ENCODE measurements at places on chromosomes 6 and 20.

GRCh38 chr6:138849791-138850190, 53.9 kb downstream of the ECT2L start:
- ATAC-seq: no peak

- ATAC-seq: no peak
Observed at GRCh38 chr6:112372226-112372806, 25.2 kb downstream of the RFPL4B start.

DNA sequence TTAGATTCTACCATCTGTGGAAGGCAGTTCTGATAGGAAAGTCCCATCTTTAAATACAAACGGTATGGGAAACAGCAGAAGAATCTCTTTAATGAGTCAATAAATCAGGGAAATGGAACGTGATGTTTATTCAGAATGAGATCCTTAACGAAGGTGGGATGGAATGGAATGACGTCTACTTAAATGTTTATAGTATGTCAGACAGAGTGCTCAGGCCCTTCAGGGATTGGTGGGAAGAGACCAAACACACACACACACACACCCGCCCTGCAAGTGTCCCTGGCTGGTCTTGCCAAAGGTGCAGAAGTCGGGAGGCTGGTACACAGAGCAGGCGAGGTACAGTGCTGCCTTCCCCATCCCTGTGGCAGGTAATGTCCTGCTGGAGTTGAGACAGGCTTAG, 164.0 kb downstream of the FARS2 start:
- no peak for ATAC-seq

DNA sequence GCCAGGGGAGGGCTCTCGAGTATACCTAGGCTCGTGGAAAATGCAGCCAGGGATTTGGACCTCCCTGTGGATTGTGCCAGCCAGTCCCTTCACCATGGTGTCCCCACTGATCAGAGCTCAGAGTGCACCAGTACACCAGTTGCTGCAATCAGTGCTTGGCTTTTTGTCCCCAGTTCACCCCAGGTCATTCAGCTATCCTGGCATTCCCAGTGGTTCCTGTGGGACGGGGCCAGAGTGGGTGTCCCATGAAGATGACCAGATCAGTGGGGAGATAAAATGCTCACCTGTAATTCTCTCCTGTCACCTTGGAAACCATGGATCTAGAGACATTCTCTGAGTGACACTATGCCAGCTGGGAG, 23.8 kb downstream of the MAS1 start:
- no peak for ATAC-seq

- ATAC-seq: no peak
Observed at GRCh38 chr6:150482883-150483409, 114.1 kb downstream of the IYD start.

- ATAC-seq: no peak
Observed at GRCh38 chr20:17803765-17804164, 104.0 kb downstream of the BANF2 start.

- ATAC-seq: no peak
Observed at GRCh38 chr6:43990275-43990626, 137.0 kb downstream of the MRPL14 start.
